Left lung (tissue), 14 donors: ENCODE measurements at places on chromosomes 12 and 14. TPM values are rescaled to one million over a fixed set of nuclear protein-coding genes. Genes with fewer than 3 reads are reported as not detected.

RHEBL1 gene
- 2.4 TPM for polyA plus RNA-seq

SLC25A47 gene
- not detected for polyA plus RNA-seq

LRTM2 gene
- not detected for polyA plus RNA-seq

- H3K27ac ChIP-seq = no peak overlapping the region
- no peaks in the 10 kb centered on the region for H3K27me3 ChIP-seq
- peaks cover 70% of the 10 kb centered on the region for H3K4me1 ChIP-seq
- no peak for DNase-seq
- H3K36me3 ChIP-seq = no peaks in the 10 kb centered on the region
- H3K4me3 ChIP-seq = no peak overlapping the region
Observed at GRCh38 chr12:46222636-46223035, 46.2 kb downstream of the SLC38A1 start.

DNA sequence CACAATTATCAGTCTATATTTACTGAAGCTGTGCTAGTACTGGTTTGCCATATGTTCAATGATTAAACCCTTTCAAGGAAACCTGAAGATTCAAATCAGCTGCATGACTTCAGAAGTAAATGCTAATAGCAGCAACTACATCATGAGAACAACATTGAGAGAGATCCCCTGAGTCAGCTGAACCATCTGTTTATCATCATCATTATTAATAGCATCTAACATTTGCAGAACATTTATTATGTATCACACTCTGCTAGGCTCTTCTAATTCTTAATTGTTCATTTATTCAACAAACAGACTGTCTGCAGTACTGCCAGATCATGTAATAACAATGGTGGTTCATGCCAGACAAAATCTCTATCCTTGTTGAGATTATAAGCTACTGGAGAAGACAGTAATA is 157.4 kb downstream of the KLHL28 start:
- no peaks in the 10 kb centered on the region for H3K4me1 ChIP-seq
- no peaks in the 10 kb centered on the region for H3K27me3 ChIP-seq
- no peak overlapping the region for H3K4me3 ChIP-seq
- no peaks in the 10 kb centered on the region for H3K36me3 ChIP-seq

- no peak overlapping the region for H3K27ac ChIP-seq
- no peaks in the 10 kb centered on the region for H3K27me3 ChIP-seq
- no peak overlapping the region for H3K4me3 ChIP-seq
Observed at GRCh38 chr12:12518919-12519318, 43.7 kb downstream of the DUSP16 start.

DNA sequence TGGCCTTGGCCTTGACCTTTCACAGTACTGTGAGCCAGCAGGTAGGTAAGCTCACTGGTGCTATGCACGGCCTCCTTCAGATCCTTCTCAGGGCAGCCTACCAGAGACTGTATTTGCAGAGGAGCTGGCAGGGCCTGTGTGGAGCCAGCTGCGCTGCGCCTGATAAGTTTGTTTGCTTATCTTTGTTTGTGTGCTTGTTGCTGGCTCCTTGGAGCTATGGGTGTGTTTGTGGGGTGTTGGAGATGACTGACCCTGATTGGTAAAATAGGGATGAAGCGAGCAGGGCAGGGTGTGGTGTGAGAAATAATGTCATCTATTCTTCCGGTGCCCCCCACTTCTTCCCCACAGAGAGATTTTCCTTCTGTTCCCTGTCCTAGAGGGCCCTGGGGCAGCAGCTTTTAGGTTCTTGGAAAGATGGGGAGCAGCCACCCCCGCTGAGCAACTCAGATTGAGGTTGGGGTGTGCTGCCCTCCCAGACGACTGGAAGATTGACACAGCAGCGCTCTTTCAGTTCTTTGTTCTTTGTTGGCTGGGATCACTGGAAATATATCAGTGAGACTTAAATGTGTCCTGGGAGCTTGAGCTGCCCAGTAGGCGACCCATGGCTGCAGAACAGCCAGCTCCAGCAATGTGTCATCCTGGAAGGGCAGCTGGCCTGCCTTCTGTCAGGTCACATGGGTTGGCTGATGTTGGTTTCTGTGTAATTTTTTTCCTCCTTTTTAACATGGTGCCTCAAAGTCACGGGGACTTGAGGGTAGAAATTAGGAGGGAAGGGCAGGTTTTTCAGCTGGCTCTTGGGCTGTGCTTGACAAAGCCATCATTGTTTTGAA is 19.6 kb downstream of the MLXIP start:
- no peaks in the 10 kb centered on the region for H3K36me3 ChIP-seq
- H3K4me1 ChIP-seq = peaks cover 37% of the 10 kb centered on the region
- H3K4me3 ChIP-seq = no peak overlapping the region
- DNase-seq = peak; percentile 78
- peak overlapping the region; percentile 78 for H3K27ac ChIP-seq
- H3K27me3 ChIP-seq = no peaks in the 10 kb centered on the region
